Hindlimb muscle (tissue), 1 donor: ENCODE measurements at places on chromosomes 12 and 14. TPM values are rescaled to one million over a fixed set of nuclear protein-coding genes. Genes with fewer than 3 reads are reported as not detected.

TMTC1 gene
- polyA plus RNA-seq, result 57.0 TPM

- no peak for DNase-seq
These were observed 5.2 kb upstream of the HSP90B1 start for GRCh38 chr12:103924761-103925641.

- no peak for DNase-seq
These were observed 69.4 kb upstream of the EVL start for GRCh38 chr14:99995700-99996356.

- peak; percentile 22 for DNase-seq
These were observed 452.8 kb downstream of the AACS start for GRCh38 chr12:125518074-125518473.

DNA sequence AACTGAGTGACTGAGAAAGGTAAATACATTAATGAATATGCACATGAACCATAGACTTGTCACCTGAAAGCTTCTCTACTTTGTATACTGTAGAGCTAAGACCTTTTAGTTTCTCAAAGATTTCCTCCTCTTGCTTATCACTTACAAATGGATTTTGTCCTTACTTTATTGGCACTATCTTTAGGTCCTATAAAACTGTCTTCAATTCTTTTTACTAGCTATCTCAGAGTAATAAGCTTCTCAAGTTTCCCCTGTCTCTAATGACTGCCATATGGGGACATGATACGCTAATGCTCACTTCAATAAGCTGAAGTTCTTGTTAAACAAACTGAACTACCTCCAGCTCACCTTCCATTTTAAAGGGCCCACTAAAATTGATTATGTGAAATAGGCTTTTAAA lies 468.2 kb upstream of the CCDC196 start:
- DNase-seq, result no peak

- no peak for DNase-seq
These were observed 9.2 kb downstream of the KTN1 start for GRCh38 chr14:55589171-55589570.

GRCh38 chr14:81472096-81472800 lies 61.4 kb downstream of the SEL1L start:
- no peak for DNase-seq

DNA sequence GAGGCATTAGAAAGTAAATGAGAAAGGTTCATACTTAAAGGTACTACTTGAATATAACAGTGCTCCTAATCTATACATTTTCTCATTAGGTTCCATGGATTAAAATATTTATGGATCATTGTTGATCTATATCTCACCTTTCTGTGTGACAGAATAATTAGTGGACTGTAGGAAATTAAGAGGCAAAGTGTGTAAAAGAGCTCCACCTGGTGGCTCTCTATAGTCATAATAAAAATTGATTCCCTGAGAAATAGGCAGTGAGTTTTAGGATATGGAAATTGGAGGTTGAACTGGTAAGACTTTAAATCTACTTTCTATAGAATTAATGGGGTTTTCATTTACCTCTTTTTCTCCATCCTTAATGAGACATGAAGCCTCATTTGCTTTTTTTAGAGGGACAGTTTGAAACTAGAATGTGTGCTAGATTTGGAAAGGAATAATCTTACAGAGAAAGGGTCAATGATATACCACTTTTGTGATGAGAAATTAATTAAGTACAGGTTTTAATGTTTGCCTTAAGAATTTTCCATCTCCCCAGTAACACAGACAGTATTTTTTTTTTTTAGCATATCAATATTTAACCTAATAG lies 11.8 kb upstream of the DERA start:
- no peak for DNase-seq

DNAH10 gene
- 1.3 TPM for polyA plus RNA-seq

OR4E2 gene
- not detected for polyA plus RNA-seq

OASL gene
- polyA plus RNA-seq, result 0.09 TPM

DNA sequence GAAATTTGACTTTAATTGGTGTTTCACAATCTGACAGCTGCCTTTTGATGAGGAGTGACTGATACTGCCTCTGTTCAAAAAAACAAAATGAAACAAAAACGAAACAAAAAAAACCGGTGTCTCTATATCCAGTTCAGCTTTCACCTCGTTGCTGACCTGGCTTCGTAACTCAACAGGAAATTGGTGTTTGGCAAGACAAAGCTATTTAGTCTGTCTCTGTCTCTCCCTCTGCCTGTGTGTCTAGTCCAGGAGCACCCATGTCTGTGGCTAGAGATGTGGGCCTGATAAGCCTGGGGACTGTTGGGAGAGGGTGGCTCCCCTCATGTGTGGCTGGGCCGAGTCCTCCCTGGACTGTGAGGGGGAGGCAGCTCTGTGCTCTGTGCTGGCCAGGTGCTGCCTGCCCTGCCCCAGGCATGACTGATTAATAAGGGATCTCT lies 11.3 kb downstream of the CACNA1C start:
- DNase-seq, result no peak

- peak; percentile 31 for DNase-seq
These were observed 31.3 kb downstream of the MIA2 start for GRCh38 chr14:39265033-39265432.

CLMN gene
- 3.1 TPM for polyA plus RNA-seq

DNA sequence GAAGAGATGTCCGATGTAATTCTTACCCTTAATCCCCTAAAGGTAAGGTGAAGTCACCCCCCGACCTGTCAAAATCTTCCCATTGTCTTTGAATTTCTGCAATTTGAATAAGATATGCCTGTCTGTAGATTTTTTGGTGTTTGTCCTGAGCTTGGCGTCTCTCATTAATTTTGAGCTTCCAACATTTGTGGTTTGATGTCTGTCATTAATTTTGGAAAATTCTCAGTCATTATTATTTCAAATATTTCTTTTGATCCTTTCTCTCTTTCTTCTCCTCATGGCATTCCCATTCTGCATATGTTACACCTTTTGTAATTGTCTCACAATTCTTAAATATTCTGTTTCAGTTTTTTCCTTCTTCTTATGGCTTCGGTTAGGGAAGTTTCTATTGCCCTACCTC lies 60.1 kb downstream of the EPS8 start:
- no peak for DNase-seq

GRCh38 chr12:2395354-2395977 lies 342.7 kb downstream of the CACNA1C start:
- no peak for DNase-seq

RASSF9 gene
- 1.8 TPM for polyA plus RNA-seq

DNA sequence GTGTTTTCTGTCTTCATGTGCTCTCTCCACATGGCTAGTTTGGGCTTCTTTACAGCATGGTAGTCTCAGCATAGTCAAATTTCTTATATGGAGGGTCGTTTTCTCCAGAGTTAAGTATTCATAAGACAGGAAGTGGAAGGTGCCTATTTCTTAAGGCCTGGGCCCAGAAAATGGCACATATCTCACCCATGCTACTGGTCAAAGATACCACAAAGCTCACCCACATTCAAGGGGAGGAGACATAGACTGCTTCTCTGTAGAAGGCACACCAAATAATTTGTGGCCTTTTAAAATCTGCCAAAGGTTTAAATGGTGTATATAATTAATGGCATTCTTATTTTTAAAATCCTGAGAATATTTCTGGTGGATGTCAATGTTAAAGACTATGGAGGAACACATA lies 44.8 kb downstream of the CCDC91 start:
- no peak for DNase-seq
